H9 (cell line): ENCODE measurements at places on chromosomes 5 and 9. TPM values are rescaled to one million over a fixed set of nuclear protein-coding genes. Genes with fewer than 3 reads are reported as not detected.

- H3K27me3 ChIP-seq, result no peaks in the 10 kb centered on the region
- H3K4me1 ChIP-seq, result no peaks in the 10 kb centered on the region
- H3K27ac ChIP-seq, result no peak overlapping the region
Measured at GRCh38 chr5:60458666-60459065, 241.3 kb downstream of the DEPDC1B start.

DNA sequence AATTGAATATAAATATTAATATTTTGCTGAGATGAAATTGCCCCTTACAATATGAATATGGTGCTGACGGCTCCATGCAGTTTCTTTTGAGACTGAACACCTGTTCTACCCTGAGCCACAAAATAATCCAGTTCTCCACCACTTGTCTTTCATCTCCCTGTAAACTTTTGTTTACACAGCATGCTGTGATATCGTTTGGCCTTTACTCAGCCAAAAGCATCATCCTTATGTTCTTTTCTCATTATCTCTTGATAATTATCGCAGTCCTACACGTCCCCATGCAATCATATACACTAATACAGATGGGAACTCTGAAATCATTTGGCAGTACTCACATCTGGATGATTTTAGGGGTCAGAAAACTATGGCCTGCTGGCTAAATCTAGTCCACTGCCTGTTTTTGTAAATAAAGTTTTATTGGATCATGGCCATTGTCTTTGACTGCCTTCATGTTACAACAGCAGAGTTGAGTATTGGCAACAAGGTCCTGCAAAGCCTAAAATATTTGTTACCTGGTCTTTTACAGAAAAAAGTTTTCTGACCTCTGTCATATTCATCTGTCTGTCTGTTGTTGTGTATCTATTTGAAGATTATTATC is 53.3 kb downstream of the AOPEP start:
- no peak for DNase-seq
- H3K4me1 ChIP-seq, result no peaks in the 10 kb centered on the region
- H3K4me3 ChIP-seq, result no peak overlapping the region
- no peaks in the 10 kb centered on the region for H3K27me3 ChIP-seq
- no peaks in the 10 kb centered on the region for H3K36me3 ChIP-seq

GRCh38 chr9:79731171-79731890 is 159.6 kb downstream of the TLE4 start:
- H3K36me3 ChIP-seq, result peaks cover 11% of the 10 kb centered on the region
- no peaks in the 10 kb centered on the region for H3K27me3 ChIP-seq
- no peak overlapping the region for H3K27ac ChIP-seq
- no peak overlapping the region for H3K4me3 ChIP-seq
- DNase-seq, result no peak

- no peak overlapping the region for H3K27ac ChIP-seq
- H3K4me1 ChIP-seq, result no peaks in the 10 kb centered on the region
- no peak overlapping the region for H3K4me3 ChIP-seq
- DNase-seq, result no peak
- no peaks in the 10 kb centered on the region for H3K36me3 ChIP-seq
Measured at GRCh38 chr5:128736553-128736952, 198.5 kb upstream of the FBN2 start.

DNA sequence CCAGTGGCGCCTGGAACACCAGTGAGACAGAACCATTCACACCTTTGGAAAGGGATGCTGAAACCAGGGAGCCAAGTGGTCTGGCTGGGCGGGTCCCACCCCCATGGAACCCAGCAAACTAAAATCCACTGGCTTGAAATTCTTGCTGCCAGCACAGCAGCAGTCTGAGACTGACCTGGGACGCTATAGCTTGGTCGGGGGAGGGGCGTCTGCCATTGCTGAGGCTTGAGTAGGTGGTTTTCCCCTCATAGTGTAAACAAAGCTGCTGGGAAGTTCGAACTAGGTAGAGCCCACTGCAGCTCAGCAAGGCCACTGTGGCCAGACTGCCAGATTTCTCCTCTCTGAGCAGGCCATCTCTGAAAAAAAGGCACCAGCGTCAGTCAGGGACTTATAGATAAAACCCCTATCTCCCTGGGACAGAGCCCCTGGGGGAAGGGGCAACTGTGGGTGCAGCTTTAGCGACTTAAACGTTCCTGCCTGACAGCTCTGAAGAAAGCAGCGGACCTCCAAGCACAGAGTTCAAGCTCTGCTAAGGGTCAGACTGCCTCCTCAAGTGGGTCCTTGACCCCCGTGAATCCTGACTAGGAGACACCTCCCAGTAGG is 42.0 kb upstream of the FKTN start:
- peaks cover 46% of the 10 kb centered on the region for H3K36me3 ChIP-seq
- no peaks in the 10 kb centered on the region for H3K27me3 ChIP-seq
- no peak overlapping the region for H3K27ac ChIP-seq

DNA sequence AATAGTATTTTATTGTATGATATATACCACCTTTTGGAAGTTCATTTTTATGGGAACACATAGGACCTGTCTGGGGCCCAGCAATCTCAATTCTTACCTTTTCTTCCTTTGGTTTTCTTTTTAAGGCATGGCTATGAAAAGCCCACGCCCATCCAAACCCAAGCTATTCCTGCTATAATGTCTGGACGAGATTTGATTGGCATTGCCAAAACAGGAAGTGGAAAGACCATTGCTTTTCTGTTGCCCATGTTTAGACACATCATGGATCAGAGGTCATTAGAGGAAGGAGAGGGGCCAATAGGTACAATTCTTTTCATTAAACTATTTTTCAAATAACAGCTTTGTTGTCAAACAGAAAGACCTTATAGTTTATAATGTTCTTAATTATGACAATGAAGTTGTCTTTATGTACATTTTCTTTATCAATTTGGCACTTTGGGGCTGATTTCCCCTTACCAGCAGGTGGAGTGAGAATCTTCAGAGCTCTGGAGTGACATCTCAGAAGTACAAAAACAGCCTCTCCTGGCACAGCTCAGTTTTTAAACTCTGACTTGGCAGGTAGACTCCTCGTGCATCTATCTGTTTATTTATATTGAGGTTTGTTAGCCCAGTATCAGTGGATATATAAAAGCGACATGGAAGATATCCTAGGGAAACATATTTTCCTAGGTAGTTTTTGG is 25.8 kb downstream of the DDX46 start:
- H3K27ac ChIP-seq, result no peak overlapping the region
- no peak overlapping the region for H3K4me3 ChIP-seq
- no peak for DNase-seq
- H3K27me3 ChIP-seq, result no peaks in the 10 kb centered on the region
- H3K36me3 ChIP-seq, result peaks cover 85% of the 10 kb centered on the region

- no peaks in the 10 kb centered on the region for H3K4me1 ChIP-seq
- H3K4me3 ChIP-seq, result no peak overlapping the region
- no peak overlapping the region for H3K27ac ChIP-seq
- H3K27me3 ChIP-seq, result no peaks in the 10 kb centered on the region; the same call in 1 of the 2 replicates
- no peaks in the 10 kb centered on the region for H3K36me3 ChIP-seq
Measured at GRCh38 chr5:1840741-1841521, 39.7 kb downstream of the NDUFS6 start.

- H3K36me3 ChIP-seq, result peaks cover 58% of the 10 kb centered on the region
- no peaks in the 10 kb centered on the region for H3K27me3 ChIP-seq
- DNase-seq, result no peak
- H3K4me3 ChIP-seq, result no peak overlapping the region
- no peak overlapping the region for H3K27ac ChIP-seq
- peaks cover 5% of the 10 kb centered on the region; the same call in 1 of the 2 replicates for H3K4me1 ChIP-seq
Measured at GRCh38 chr9:123089040-123089439, 55.6 kb downstream of the GPR21 start.

DNA sequence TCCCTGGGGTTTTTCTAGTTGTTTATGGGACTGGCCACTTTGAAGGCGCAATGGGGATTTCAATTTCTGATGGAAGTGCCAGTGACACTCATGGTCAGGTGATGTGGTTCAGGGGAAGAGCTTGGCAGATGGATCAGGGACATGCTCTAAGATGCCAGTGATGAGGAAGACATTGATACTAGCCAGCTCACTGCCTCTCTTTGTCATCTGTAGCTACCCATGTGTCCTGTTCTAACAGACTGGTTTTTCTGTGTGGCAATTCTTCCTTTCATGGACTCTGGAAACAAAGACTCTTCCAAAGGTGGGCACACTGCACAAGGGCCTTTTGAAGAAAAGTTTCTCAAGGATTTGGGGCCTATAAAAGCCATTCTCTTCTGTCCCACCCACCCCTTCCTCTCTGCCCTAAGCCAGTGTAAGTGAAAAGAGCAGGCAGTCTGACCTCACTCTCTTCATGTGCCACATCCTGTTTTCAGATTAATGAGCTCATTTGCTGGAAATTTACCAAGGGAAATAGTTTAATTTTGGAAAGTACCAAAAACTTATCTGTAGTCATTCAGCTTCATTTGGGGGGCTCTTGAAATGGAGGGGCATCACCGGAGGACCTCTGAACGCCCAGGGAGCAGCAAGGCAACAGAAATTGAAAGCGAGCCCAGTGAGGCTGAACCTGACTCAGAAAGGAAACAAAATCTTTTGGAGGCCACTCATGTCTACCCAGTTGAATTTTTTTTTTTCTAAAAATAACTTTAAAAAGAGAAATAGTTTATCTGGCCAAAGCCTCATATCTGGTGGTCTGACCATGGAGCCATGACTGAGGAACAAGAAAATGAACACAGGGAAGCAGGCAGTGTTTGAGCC is 4.9 kb upstream of the TRAF1 start:
- H3K27me3 ChIP-seq, result no peaks in the 10 kb centered on the region
- H3K4me3 ChIP-seq, result no peak overlapping the region
- H3K4me1 ChIP-seq, result peaks cover 2% of the 10 kb centered on the region; the same call in 1 of the 2 replicates
- no peaks in the 10 kb centered on the region for H3K36me3 ChIP-seq
- no peak for DNase-seq

DNA sequence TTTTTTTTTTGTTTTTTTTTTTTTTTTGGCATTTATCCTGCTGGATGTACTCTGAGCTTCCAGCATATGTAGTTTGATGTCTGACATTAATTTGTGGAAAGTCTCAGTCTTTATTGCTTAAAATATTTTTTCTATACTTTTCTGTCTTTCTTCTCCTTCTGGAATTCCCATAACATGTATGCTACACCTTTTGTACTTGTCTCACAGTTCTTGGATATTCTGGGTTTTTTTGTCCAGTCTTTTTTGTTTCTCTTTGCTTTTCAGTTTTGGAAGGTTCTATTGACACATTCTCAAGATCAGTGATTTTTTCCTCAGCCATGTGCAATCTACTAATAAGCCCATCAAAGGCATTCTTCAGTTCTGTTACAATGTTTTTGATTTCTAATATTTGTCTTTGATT is 19.4 kb upstream of the RFK start:
- H3K36me3 ChIP-seq, result peaks cover 10% of the 10 kb centered on the region
- H3K4me3 ChIP-seq, result no peak overlapping the region
- no peak overlapping the region for H3K27ac ChIP-seq
- no peak for DNase-seq

DNA sequence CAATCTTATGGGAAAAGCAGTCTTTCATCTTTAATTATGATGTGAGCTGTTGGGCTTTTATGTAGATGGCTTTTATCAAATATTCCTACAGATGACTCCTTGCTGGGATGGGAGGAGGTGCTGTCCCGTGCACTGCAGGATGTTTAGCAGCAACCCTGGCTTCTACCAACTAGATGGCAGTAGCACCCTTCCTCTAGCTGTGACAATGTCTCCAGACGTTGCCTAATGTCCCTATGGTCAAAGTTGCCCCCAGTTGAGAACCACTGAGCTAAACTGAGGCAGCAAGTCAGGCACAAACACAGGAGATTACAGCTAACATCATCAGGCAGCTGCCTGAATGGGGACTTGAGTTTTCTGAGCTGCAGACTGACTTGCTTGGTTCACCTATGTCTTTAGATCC is 401.9 kb upstream of the PDE4D start:
- no peaks in the 10 kb centered on the region for H3K36me3 ChIP-seq
- no peak overlapping the region for H3K4me3 ChIP-seq
- H3K27ac ChIP-seq, result no peak overlapping the region

- H3K27me3 ChIP-seq, result no peaks in the 10 kb centered on the region
- H3K36me3 ChIP-seq, result no peaks in the 10 kb centered on the region
- DNase-seq, result no peak
Measured at GRCh38 chr5:141692533-141692888, 10.5 kb upstream of the ARAP3 start.

GRCh38 chr9:5983042-5983441 is 32.4 kb downstream of the RANBP6 start:
- H3K36me3 ChIP-seq, result peaks cover 14% of the 10 kb centered on the region
- H3K4me1 ChIP-seq, result no peaks in the 10 kb centered on the region
- H3K27ac ChIP-seq, result no peak overlapping the region

OCLN gene
- total RNA-seq, result 105 and 109 TPM in 2 replicates

UBE2B gene
- total RNA-seq, result 50.3 and 50.6 TPM in 2 replicates

ICE1 gene
- 45.1 and 47.1 TPM in 2 replicates for total RNA-seq

TRPM3 gene
- 7.7 and 10.3 TPM in 2 replicates for total RNA-seq

NIPAL4 gene
- not detected in 2 replicates for total RNA-seq

ACER2 gene
- total RNA-seq, result 8.9 and 9.6 TPM in 2 replicates

FOXI1 gene
- not detected in 2 replicates for total RNA-seq

HTR1A gene
- 0.55 and 0.79 TPM in 2 replicates for total RNA-seq

FOXD4 gene
- total RNA-seq, result 0.20 and 0.22 TPM in 2 replicates

CFAP90 gene
- total RNA-seq, result 0.35 and 0.44 TPM in 2 replicates
